ENCODE measurements at places on chromosomes 7 and 10.
A peak's percentile ranks its signal among the peaks of the same experiment; 100 is the strongest.

- no peak for DNase-seq
Observed at GRCh38 chr10:8616166-8616565, 561.7 kb downstream of the GATA3 start.

- DNase-seq = no peak
Observed at GRCh38 chr10:114195079-114195478, 15.9 kb downstream of the TDRD1 start.

DNA sequence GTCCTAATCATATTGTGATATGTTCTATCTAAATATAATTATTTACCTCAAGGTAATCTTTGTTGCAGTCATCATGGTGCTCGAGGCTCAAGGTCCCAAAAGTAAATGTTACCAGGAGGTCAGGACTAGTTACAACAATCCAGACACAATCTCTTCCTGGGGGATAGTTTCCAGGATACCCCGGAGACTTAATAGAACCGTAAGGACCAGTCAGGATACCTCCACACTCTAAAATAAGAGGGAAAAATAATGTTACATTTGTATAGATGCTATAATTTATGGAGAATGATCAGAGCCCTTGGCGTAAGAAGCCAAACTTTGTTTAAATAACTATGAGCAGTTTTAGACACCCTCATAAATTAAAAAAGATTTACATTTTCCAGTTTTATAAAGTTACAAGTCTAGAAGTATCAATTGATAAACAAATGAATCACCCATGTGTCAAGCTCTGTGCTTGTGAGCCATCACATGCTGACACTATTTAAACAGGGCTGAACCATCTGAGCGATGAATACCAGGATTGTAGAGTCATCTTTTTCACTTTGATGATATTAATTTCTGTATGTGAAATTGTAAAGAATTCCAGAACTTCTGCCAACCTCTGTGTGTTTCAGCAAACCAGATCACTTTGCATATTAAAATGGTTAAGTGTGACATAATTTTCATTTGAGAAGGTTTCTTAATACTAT lies 41.3 kb downstream of the CUBN start:
- DNase-seq = no peak

GRCh38 chr10:75508239-75508813 lies 76.9 kb downstream of the LRMDA start:
- DNase-seq = peak; percentile 70

DNA sequence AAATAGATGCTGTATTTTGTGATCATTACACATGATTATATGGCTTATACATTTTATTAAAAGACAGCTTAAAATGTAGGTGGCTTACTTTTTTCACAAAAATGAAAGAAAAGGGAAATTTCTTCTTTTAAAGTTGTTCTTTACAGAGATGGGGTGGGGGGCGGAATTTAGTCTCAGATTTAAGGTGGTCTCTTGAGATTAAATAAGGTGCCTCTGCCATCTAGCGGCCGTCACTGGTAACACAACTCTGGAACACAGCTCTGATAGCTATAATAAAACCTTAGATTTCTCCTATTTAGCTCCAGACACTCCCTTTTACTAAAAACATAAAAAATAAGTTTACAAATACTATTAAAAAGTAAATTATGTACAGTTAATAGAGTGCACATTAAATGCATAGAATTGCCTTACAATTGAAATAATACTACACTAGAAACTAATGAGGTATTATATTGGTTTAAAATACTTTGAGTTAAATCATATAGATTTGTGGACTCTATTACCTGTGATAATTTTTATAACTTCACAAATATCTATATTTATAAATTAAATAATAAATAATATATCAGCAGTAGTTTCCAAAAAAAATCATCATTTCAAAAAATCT lies 210.9 kb downstream of the DGKB start:
- DNase-seq = peak; percentile 6

DNA sequence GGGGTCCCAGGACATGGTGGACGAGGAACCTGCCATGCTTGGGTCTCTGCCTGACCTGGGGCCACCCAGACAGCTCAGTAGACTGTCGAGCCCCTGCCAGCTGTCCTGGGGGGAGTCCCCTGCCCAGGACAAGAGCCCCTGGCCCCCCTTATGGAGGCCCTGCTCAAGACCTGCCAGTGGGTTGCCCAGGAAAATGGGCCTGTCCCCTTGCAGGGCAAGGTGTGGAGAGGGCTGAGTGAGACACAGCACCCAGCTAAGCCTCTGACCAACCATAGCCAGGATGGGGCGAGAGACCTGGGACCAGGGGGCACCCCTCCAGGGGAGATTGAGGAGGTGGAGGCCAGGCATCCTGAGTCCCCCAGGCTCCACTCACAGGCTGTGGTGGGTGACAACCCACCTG lies 1.8 kb downstream of the FUOM start:
- no peak for DNase-seq

GRCh38 chr10:21740989-21741388 lies 207.0 kb downstream of the MLLT10 start:
- no peak for DNase-seq

GRCh38 chr7:116259871-116260440 lies 49.6 kb downstream of the TES start:
- DNase-seq = peak; percentile 51

DNA sequence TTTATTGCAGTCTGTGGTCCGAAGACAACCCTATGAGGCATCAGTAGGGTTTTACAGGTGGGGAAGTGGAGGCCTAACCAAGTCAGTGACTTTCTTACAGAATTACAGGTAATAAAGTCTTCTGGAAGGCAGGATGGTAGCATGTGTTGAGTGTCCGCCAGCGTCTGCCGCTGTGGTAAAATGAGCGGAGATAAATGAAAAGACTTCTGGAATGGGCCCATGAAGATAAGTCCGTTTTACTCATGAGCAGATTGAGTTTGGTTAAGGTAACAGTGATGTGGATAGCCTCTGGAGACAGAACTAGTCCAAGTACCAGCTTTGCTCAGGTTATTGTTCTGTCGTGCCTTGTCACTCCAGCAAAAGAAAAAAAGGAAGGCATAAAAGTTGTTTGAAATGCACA lies 966 bp downstream of the FBH1 start:
- no peak for DNase-seq

DNA sequence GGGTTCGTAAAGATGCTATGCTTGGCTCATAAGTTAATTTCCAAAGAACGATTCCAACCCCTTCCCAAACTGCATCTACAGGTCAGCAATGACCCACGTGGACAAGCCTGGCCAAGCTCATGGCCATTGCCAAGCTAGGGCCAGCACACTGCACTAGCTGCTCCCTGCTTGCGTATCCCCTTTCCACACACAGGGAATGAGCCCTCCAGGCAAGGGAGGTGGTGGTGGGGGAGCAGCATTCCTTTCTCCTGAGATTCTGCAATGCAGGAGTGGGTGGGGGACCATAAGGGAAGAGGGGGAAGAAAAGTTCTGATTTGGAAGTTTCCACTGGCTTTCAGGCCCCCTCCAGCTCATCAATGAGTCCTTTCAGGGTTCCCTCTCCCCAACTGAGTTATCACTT lies 56.0 kb downstream of the SH3PXD2A start:
- DNase-seq = no peak

GRCh38 chr7:98267303-98267702 lies 14.2 kb upstream of the BRI3 start:
- DNase-seq = no peak

DNA sequence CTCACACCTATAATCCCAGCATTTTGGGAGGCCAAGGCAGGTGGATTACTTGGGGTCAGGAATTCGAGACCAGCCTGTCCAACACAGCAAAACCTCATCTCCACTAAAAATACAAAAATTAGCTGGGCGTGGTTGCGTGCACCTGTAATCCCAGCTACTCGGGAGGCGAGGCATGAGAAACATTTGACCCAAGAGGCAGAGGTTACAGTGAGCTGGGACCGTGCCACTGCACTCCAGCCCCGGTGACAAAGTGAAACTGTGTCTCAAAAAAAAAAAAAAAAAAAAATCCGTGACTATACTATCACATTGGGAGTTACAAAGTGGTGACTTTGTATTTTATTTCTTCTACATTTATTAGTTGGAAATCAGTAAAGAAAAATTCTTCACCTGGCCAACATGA lies 101.2 kb downstream of the EPC1 start:
- DNase-seq = no peak

Data from GM04504 (cell line).